ENCODE measurements at places on chromosomes 2 and 18.

DNA sequence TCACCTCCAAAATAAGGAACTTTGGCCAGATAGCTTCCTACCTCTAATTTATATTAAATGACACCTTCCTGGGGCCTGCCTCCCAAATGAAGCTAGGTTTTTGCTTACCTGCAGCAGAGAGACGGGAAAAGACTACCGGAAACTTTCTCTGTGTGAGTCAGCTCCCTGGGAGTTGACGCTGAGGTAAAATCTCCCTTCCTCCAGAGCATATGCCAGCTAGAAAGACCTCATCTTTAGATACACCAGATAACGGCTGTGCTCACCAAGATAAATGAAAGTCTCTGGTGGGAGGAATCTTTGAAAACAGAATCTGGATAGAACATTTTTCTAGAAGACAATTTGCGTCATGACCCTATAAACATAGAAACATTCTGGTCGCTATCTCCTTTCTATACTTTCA is 99.7 kb upstream of the RFX8 start:
- DNase-seq, result no peak

GRCh38 chr2:225773148-225773547 is 373.6 kb downstream of the NYAP2 start:
- DNase-seq, result no peak

- DNase-seq, result no peak
Observed at GRCh38 chr2:239910404-239910803, 114.7 kb downstream of the NDUFA10 start.

- DNase-seq, result no peak
Observed at GRCh38 chr18:11664286-11664685, 24.8 kb upstream of the GNAL start.

GRCh38 chr2:118065921-118066511 is 22.3 kb upstream of the INSIG2 start:
- DNase-seq, result no peak

GRCh38 chr2:19883486-19883885 is 18.3 kb downstream of the TTC32 start:
- no peak for DNase-seq

DNA sequence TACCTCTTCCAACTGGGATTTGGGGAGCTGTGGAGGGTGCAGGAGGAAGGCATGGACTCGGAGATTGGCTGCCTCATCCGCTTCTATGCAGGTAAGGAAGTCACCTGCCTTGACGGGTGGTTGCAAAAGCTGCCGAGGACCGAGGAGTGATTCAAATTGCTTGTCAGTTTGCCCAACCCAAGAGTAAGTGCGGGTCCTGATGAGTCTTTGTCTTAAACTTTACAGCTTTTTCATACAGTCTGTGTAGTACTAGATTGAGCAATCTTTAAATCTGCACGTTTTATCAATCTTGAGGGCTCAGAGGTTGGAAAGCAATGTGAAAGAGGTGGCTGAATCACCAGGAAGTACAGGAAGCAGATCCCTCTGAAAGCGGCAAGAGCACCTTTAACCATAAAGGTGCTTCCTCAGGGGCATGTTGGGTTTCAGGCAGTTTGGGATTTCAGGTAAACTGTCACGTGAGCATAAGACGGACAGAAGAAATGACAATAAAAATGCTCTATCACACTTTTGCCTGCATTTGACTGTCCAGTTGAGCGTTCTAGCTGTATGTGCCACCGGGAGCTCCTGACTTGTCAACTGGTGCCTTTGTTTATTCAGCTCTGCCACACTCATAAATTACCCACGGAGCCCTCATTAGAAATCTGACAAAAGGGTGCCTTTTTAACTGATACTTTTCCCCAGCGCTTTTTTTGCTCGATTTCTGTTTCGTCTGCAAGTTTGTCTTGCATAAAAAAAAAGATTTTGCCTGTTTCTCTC is 2.0 kb downstream of the PHLPP1 start:
- DNase-seq, result peak; percentile 4

Measured in stimulated activated CD4-positive, alpha-beta T cell treated with anti-CD3 and anti-CD28 coated beads, Interleukin-1b, Interleukin-23, amount 100 ng/mL, for 1 hour (primary cell).